ENCODE measurements at places on chromosomes 2 and 18.

DNA sequence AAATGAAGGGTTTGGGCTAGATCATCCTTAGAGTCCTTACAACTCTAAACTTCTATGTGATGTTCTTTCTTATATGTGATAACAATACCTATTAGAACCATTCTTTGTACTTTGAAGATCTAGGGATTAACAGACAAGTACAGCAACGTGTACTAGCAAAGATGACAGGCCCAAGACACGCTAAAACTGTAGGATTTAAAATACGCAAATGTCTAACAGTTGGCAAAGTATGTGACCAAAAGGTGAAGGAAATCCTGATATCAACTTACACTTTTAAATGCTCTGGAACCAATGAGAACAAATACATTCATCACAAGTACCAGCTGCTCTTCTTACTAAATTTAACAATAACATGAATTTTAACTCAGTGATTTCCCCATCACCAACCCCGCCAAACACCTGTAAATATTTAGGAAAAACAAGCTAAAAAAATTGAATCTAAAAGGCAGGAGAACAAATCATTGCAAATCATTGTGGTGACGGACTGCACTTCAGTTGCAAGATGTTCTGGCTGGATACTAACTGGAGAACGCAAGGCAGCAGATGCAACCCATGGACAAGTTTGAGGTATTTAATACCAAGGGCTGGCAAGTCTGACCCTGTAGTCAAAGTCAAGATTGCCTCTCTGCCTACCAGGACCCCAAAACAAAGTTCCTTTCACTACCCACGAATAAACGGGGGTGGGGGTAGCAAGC lies 1.4 kb downstream of the ANKRD44 start:
- no peak for DNase-seq

DNA sequence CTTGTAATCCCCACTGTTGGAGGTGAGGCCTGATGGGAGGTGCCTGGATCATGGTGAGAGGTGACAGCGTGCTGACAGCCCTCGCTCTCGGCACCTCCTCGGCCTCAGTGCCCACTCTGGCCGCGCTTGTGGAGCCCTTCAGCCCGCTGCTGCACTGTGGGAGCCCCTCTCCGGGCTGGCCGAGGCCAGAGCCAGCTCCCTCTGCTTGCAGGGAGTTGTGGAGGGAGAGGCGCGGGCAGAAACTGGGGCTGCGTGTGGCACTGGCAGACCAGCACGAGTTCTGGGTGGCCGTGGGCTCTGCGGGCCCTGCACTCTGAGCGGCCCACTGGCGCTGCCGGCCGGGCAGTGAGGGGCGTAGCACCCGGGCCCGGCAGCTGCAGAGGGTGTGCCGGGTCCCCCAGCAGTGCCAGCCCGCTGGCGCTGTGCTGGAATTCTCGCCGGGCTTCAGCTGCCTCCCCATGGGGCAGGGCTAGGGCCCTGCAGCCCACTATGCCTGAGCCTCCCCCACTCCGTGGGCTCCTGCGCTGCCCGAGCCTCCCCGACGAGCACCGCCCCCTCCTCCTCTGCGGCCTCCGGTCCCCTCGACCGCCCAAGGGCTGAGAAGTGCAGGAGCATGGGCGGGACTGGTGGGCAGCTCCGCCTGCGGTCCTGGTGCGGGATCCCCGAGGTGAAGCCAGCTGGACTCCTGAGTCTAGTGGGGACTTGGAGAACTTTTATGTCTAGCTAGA lies 197.1 kb downstream of the SPP2 start:
- DNase-seq: no peak

- no peak for DNase-seq
Measured at GRCh38 chr2:11412449-11412810, 53.5 kb downstream of the E2F6 start.

DNA sequence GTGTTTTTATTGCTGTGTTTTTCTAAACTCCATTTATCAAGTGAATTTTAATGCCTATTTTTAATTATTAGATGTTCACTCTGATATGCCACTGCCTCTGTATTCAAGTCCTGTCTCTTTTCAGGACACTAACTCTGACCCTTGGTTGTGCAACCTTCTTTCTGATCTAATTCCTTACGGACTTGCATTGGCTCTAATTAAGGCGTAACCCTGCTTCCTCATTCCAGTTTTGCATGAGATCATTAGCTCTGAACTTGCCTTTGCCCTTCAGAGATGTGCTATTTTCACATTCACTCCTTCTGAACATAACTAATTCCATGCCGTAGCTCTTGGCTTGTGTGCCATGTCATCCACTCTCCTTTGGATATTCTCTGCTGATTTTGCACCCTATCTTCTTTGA lies 162.5 kb upstream of the TMEFF2 start:
- DNase-seq: no peak

GRCh38 chr2:198371921-198372543 lies 567.6 kb downstream of the PLCL1 start:
- DNase-seq: no peak

- DNase-seq: no peak
Measured at GRCh38 chr2:156031121-156031520, 301.4 kb downstream of the NR4A2 start.
